ENCODE measurements at places on chromosomes 2 and 18.

DNA sequence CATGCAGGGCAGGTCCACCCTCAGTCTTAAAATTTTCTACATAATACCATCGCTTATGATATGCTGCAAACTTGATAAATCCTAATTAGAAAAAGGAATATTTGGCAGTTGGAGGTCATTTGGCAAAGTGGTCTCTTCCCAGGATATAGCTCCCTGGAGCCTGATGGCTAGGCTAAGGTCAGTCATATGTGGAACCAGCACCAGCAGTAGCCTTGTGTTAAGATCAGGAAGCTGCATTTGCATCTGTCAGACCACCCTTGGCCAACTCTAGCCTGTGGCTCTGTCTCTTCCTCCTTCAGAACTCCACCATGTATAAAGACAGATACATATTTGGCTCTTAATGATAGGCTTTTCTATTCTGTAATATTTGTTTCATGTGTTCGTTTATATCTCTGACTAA is 5.4 kb upstream of the HK2 start:
- no peak for DNase-seq

DNA sequence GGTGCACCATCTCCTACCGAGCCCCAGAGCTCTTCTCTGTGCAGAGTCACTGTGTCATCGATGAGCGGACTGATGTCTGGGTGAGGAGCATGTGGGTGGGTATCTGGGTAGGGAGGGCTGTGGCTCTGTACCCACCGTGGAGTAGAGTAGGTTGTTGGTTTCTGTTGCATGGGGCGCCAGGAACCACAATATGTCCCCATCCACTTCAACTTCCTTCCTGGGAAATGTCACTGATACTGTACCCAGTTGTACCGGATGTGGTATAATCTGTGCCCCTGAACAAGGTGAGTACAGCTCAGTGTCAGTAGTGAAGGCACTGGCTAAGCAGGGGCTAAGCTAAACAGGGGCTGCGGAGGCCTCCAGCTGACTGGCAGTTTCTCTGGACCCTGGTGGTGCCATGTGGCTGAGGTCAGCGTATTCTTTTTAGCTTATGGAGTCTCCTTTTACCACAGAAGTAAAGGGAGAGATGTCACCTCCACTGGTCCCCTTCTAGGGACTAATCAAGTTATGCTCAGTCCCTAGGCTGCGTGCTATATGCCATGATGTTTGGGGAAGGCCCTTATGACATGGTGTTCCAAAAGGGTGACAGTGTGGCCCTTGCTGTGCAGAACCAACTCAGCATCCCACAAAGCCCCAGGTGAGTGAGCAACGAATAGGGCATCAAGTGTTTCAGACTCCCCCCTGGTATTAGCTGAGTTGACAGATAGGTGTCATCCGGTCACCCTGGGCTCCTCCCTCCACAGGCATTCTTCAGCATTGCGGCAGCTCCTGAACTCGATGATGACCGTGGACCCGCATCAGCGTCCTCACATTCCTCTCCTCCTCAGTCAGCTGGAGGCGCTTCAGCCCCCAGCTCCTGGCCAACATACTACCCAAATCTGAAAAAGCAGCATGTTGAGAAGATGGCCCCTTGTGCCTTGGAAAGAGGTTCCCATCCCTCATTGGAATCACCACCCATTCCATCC is 2.7 kb downstream of the STK16 start:
- no peak for DNase-seq

- no peak for DNase-seq
These were observed 297.8 kb upstream of the SESTD1 start for GRCh38 chr2:179562330-179562885.

DNA sequence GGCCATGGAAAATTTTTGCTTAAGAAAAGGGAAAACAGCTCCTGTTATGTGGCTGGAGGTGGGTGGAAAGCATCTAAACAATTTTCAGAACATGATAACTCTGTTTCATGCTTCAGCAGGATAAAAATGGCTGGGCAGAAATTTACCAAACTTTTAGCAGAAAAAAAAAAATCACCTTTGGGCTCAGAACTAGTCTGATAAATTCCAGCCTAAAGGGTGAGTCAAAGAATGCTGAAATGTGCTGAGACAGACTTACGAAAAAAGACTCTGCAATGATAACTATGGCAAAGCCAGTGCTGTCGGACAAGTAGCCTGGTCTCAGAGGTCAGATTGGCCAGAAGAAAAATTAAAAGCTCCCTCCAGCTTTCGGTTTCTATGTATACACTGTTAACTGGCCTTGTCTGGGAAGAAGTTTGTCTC is 123.6 kb downstream of the LRATD1 start:
- no peak for DNase-seq

DNA sequence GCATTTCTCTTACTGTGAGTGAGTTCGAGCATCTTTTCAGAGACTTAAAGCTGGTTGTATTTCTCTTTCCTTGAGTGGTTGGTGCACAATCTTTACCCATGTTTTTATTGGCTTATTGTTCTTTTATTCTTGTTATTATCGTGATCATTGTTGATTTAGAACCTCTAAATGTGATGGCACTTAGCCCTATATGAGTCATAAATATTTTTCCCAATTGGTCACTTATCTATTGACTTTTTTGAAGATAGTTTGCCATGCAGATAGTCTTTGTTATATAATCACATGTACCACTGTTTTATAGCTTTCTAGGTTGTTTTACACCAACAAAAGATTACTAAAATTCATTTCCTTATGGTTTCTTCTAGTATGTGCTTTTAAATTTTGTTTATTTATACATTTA is 141.6 kb upstream of the MSH6 start:
- DNase-seq, result no peak

- no peak for DNase-seq
These were observed 46.2 kb downstream of the CAB39 start for GRCh38 chr2:230758566-230759480.

DNA sequence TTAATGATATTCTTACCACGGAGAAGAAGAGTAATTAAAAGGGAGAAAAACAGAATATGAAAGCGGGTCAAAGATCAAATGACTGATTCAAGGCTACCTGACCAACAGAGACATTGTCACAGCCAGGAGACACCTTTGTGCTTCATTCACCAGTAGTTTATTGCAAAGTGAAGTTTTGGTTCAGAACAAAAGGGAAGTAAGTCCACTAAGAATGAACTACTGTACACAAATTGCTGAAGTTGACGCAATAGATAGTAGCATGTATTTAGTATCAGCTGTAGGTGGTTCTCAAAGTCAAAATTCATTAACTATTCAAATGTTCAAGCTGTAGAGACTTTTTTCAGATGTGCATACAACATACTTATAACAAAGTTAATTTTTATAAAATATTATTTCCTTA is 64.7 kb upstream of the COX7A2L start:
- DNase-seq, result no peak

- DNase-seq, result no peak
These were observed 67.8 kb upstream of the SLC4A10 start for GRCh38 chr2:161556440-161556839.

DNA sequence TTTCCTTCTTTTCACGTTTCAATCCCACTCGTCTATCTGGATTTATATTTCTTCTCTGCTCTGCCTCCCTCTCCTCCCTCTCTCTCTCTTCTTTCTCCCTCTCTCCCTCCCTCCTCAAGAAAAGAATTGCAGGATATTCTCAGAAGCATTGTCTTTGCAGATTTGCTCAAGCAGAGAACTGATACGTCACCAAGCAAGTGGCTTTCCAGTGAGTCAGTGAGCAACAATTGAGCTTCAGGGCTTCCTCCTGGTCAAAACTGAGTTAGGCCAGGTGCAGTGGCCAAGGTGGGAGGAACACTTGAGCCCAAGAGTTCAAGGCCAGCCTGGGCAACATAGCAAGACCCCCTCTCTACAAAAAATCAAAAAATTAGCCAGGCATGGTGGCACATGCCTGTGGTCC is 151.1 kb downstream of the SMAD2 start:
- no peak for DNase-seq

DNA sequence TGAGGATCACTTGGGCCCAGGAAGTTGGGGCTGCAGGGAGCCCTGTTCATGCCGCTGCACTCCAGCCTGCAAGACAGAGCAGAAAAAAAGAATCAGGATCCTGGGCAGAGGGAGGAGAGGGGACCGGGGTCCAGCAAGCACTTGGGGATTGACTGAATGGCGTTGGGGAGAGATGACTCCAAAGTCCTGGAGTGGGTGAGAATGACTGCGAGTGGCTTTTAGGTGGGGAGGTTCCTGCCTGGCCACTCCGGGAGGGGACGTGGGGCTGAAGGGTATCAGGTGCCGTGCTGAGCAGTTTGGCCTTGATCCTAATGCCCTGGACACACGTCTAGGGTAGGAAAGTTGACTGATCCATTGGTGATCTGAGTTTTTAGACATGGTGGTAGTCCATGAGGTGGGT is 3.5 kb upstream of the NFATC1 start:
- DNase-seq, result no peak

DNA sequence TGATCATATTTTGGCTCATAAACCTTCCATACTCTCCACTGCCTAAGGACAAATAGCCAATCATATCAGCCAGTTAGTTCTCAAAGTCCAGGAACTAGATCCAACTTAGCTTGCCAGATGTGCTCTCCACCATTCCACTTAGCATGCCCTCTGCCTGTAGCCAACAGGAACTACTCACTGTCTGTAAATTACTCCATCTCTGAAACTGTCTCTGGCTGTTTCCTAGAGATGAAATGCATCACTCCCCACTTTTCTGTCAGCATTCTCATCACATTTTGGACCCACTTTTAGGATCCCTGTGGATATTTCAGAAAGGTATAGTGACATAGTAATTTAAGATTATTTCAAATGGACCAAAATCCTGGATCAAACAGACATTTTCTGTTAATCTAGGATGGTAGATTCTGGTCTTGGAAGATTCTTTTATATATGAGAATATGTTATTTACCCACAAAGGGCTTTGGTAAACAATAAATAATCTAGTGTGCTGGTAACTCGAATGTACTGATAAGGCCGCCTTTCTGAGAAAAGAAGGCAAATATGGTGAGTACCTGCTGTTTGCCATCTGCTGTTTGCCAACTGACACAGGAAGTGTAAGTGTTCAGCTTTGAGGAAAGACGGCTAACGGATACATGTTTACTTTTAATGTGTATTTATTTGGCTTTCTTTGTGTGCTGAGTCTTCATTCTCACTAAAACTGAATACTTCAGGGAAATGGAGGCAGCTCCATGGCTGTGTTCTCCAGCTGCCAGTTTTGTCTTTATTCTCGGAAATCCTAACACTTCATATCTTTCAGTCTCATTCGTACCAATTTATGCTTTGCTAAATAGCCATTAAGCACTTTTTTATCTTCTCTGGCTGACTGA is 79.5 kb downstream of the EVA1A start:
- no peak for DNase-seq

GRCh38 chr2:8549273-8549922 is 132.5 kb upstream of the ID2 start:
- DNase-seq, result no peak

DNA sequence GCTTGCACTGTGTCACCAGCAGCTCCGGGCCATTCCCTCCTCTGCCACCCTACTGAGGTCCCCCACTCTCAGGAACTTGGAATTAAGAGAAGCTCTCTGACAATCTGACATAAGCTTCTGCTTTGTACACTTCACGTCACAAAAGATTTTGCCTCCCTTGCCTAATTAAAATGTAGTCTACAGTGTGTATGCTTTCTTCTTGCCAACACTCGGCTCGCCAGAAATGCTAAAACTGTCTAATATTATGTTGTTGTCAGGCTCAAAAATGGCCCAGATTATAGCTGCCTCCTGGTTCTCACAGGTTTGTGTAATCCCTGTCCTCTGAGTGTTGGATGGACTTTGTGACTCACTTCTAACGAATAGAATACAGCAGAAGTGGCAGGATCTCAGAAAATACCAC is 474.7 kb downstream of the MBD2 start:
- DNase-seq, result no peak
